Germinal center (tissue), 1 donor: ENCODE measurements at places on chromosomes 1 and 21.
A peak's percentile ranks its signal among the peaks of the same experiment; 100 is the strongest.

GRCh38 chr1:215489771-215490565 is 77.1 kb upstream of the KCTD3 start:
- DNase-seq, result no peak

DNA sequence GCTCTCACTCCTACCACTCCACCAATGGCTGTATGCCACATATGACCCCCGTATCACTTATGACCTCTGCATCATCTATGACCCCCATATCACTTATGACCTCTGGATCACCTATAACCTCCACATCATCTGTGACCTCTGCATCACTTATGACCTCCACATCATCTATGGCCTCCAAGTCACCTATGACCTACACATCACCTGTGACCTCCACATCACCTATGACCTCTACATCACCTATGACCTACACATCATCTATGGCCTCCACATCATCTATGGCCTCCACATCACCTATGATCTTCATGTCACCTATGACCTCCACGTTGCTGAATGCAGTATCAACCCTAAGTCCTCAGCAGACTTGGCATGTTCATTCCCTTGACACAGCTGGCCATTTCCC is 271.2 kb downstream of the MATN1 start:
- no peak for DNase-seq

DNA sequence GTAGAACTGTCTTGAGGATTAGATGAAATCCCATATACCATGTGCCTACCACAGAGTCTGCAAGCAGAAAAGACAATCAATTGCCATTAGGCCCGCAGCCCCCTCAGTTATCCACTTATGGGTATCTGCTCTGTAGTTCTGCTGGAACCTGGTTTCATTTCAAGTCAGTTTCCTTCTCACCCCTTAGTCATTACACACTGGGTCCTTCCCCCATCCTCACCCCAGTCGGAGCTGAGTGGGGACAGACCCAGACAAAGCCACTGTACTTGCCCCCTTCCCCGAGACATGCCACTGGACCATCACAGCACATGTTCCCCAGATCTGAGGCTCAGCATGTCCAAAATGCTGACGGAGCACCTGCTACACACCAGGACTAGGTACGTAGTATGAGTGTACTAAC is 21.2 kb downstream of the PGLYRP3 start:
- no peak for DNase-seq

DNA sequence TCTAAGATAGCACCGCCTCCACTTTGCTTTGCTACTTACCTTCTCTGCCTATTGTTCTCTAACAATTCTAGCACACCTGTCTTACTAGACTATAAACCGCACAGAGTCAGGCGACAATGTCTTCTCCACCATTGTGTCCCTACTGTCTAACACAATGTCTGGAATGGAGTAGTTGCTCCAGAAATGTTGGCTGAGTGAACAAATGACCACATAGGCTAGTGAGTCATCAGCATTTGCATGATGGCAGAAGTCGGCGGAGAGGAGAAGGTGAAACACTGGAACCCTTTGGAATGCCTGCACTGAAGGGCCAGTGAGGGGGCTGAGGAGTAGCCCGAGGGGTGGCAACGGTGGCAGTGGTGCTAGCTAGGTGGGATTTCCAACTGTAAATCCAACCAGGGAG is 14.0 kb upstream of the PABPC4 start:
- no peak for DNase-seq

DNA sequence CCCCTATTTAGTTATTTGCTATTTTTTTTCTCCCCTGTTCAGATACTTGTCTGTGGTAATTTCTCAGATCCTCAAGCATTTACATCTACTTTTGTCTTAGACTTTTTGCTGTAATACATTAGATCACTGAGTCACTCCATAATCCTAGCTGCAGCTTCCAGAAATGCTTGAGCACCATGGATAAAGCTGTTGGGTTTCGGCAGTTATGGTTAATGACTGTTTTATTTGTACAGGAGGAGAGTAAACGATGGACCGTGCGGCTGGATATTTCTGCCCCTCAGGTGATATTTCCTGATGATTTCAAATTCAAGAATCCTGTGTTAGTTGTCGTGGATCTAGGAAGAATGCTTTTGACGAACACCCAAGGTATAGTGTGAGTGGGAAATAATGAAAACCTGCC is 42.9 kb downstream of the VPS13D start:
- DNase-seq, result no peak

DNA sequence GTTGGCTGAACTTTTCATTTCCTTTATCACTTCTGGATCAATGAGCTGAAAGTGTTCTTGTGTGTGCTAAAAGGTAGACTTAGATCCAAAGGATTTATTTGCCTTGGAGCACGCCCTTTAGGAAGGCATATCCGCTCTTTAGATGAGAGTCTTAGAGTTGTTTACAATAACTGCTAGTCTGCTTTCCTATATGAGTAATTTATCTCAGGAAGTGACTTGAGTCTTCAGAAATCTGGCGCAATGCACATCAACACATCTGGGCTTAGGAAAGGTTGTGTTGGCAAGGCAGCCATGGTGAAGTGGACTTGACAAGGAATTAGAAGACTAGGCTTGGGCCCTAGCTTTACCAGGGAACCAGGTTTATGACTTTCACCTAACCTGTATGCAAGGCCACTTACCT is 204.1 kb upstream of the PTGFR start:
- DNase-seq, result no peak

DNA sequence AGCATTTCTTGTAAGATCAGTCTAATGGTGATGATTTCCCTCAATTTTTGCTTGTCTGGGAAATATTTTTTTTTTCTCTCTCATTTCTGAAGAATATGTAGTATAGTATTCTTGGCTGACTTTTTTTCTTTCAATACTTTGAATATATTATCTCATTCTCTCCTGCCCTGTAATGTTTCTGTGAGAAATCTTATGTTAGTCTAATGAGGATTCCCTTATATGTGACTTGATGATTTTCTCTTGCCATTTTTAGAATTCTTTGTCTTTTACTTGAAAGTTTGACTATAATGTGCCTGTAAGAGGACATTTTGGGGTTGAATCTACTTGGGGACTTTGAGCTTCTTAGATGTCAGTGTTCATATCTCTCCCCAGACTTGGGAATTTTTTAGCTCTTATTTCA is 40.0 kb upstream of the PCBP3 start:
- DNase-seq, result no peak

GRCh38 chr21:29523646-29524045 is 224.9 kb downstream of the BACH1 start:
- DNase-seq, result no peak

- no peak for DNase-seq
Measured at GRCh38 chr1:170309389-170310013, 163.7 kb downstream of the NTMT2 start.

- peak; percentile 51 for DNase-seq
Measured at GRCh38 chr1:156750191-156750672, 1.2 kb downstream of the HDGF start.

DNA sequence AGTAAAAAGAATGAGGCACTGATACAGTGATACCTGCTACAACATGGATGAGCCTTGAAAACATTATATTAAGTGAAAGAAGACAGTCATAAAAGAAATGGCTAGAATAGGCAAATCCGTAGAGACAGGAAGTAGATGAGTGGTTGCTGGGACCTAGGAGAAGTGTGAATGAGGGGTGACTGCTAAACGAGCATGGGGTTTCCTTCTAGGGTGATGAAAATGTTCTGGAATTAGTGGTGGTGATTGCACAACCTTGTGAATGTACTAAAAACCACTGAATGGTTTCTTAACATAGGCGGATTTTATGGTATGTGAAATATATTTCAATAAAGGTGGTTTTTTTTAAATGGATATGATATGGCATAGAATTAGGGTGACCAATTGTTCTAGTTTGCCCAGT is 12.6 kb upstream of the SERINC2 start:
- no peak for DNase-seq

GRCh38 chr1:170676628-170677027 is 12.7 kb downstream of the PRRX1 start:
- no peak for DNase-seq

DNA sequence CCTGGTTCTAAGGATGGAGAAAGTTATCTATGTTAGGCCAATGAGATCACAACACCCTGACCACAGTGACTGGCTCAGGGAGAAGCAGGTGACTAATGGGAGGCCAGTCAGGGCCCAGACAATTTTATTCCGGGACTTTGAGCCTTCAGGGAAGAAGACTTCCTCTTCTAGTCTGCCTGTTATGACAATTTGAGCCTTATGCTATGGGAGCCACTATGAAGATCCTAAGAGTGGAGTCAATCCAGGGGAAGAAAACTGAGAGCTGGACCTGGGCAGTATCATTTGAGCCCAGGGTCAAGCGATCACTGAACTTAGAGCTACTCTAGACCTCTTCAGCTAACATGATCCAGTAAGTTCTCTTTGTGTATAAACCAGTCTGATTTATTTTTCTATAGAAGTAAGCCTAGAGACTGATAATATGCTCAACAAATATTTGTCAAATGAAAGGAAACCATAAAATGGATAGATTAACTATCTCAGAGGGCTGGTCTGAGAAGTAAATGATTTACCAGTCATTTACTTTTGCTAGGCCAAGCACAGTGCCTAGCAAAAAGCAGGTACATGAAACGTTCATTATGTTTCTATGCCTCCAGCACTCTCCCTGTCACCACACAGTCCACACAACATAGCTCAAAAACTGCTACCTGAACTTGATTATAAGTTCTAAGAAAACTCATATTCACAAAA is 4.2 kb upstream of the C1orf141 start:
- DNase-seq, result no peak

- no peak for DNase-seq
Measured at GRCh38 chr1:74548961-74549750, 36.7 kb upstream of the LRRC53 start.

DNA sequence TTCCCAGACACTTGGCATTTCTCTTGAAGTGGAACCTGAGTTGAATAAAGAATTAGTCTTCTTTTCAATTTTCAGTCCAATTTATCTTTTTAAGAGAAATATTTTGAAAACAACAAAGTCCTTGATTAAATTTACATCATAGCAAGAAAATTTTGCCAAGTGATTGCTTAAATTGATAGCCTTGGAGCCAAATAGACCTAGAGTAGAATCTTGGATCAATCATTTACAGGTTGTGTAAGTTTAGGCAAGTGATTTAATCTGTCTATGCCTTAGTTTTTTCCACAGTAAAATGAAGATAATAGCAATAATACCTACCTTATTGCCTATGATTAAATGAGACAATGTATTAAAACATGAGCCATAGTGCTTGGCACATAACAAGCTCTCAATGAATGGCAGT is 113.9 kb downstream of the LHX9 start:
- no peak for DNase-seq

DNA sequence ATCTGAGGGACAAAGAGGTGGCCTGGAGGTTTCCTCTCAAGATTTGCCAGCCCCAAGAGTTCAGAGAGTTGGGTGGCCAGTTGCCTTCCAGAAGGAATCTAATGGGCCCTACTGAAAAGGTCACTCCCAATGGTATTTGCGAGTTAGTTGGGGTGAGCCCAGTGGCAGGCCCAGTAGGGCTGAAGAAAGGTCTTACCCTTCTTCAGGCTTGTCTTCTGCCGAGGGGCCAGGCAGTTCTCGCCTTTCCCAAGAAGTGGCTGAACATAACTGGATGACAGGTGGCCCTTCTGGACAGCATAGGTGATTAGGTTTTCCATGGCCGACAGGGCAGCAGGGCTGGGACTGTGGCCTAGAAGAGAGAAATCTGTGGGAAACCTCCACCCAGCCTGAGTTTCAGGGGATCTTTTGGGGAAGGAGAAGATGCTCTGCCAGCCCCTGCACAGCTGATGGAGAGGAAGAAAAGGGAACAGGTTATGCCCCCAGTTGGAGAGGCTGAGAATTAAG is 7.2 kb downstream of the PGLYRP4 start:
- no peak for DNase-seq

DNA sequence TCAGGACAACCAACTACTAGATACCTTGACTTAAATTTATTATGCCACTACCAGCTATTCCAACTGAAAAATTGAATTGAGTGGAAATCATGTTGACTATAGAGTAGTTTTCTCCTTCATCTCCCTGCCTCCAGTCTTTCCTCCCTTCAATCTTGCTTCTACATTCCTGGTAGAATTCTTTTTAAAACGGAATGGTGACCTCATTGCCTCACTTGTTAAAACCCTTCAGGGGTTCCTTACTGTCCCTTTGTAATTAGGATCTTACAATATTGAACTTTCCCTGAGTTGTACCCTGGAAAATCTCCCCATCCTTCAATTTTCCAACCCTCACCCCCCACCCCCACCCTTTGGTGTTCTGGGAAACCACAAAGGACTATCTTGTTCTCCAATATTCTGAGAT is 82.8 kb upstream of the ZNF326 start:
- DNase-seq, result no peak

DNA sequence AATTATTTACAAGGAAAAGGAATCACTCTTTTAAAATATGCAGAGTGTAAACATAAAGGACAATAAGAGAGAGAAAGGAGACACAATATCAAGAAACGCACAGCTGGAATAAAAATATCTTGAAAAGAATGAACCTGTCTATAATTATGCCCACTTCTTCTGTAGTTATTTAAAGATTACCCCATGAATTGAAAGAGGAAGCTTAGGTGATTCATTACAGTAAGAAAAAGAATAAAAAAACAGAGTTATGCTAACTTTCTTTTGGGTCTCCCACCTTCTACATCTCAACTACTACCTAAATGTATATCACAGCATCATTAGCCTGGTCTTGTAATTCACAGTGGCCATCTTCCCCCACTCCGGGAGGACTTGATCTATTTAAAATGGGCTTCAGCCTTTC is 182.1 kb downstream of the MRPL39 start:
- DNase-seq, result no peak

DNA sequence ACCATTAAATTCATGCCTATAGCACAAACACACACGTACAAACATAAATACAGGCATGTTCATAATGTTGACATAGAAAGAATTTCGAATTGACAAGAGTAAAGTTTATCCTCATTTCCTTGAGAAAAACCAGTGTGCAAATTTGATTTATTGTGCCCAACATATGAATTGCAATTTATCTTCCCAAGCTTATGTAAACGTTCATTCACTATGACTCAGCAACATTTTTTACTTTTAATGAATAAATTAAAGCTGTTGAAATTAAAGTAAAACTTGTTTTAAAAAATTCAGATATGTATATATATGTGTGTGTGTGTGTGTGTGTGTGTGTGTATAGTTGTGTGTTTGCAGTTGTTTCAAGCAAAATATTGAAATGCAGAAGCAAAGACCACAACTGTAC is 1067.9 kb downstream of the BRINP3 start:
- no peak for DNase-seq

GRCh38 chr1:44625348-44625747 is 48.9 kb downstream of the TMEM53 start:
- no peak for DNase-seq

- no peak for DNase-seq
Measured at GRCh38 chr1:63012339-63012738, 228.4 kb downstream of the ATG4C start.

- DNase-seq, result peak; percentile 67
Measured at GRCh38 chr1:45686015-45686287, 382 bp downstream of the GPBP1L1 start.
